Stimulated activated naive CD4-positive, alpha-beta T cell treated with Interleukin-2 at 50 U/mL for 16 hours (primary cell): ENCODE measurements at places on chromosomes 4 and X.

DNA sequence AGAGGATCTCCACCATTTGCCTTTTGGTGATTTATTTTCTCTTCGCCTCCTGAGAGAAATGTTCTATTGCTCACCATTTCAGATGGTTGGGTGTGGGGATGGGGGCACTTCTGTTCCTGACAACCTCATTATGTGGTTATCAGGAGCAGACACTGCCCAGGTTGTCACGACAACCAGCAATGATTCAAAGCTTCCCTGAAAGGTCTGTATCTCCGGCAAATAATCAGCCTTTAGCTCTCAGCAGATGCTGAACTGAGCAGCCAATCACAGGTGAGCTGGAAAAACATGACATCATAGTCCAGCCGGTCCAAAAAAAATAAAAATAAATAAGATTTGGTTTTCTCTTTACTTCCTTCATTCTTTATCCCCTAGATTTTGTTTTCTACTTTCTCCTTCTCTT is 5.5 kb upstream of the PAK3 start:
- DNase-seq, result no peak

DNA sequence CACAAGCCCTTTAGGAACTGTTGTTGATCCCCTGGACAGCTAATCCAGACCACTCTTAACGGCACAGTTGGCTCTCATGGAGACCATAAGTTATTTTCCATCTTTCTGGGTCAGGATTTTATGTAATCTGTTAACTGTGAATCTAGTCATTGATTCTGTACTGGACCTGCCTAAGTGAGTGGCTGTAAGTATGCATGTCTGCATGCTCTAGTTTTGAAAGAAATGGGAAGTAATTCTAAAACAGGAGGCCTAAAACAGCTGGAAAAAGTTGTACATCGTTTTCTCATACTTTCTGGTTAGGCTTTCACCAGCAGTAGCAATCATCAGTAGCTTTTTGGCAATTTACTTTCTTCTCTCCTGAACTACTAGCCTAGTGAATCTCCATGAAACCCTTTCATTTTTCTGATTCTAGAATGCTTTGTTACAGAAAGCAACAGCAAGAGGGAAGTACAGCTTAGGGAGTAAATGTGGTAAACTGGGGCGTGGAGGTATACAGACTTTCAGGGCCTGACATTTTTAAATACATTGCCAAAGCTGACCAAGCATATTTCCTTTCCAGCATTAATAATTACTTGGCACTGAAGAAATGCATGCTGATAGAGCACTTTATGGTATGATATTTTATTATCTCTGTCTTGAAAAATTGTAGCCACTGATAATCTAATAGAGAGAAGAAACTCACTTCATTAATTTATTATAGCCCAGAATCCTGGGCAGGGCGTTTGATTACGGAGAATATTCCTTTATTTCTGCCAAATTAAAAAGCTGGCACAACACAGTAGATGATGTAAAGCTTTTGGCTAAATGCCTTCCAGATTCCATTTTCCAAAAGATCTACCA is 202.7 kb downstream of the BANK1 start:
- DNase-seq, result no peak

- DNase-seq, result no peak
Measured at GRCh38 chr4:112213091-112213490, 18.5 kb upstream of the AP1AR start.

DNA sequence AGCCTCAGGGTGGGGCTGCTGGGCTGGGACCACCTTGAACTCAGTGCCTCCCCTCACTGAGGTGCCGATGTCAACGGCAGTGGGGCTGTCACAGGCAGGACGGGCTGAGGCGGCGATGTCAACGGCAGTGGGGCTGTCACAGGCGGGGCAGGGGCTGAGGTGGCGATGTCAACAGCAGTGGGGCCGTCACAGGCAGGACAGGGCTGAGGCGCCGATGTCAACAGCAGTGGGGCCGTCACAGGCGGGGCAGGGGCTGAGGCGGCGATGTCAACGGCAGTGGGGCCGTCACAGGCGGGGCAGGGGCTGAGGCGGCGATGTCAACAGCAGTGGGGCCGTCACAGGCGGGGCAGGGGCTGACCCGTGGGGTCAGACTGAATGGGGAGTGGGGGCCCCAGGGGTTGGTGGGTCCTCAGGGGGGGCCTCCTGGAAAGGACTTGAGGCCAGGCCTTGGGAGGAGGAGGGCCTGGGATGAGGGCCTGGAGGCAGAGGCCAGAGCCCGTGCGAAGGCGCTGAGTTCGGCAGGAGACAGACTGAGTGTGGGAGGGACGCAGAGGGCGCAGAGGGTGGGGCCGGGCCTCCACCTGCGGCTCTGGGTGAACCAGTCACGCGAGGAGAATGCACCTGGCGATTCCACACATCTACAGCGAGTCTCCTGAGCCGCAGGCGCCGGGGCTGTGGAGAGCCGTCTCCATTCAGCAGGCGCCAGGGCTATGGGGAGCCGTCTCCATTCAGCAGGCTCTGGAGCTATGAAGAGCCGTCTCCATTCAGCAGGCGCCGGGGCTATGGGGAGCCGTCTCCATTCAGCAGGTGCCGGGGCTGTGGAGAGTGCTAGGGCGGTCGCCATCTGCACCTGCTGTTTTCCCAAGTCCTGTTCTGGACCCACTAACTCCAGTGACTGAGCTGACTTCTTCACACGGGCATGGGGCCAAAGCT is 22.9 kb downstream of the ATP5ME start:
- no peak for DNase-seq

DNA sequence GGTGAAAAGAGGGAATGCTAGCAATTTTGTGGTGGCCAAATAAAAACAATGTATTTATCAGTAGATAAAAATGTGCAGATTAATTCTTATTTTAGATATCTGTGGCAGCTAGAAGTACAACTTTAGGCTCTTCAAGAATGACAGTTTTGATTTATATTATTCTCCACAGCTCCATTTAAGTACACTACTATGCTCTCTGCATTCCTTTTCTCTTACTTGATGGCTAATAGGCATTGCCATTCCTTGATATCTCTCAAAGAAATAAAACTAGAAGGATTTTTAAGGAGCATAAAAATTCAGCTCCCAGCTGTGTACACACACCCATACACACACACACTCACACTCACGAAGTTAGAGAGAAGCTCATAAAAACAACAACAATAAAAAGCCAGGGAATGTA is 59.4 kb upstream of the H2AZ1 start:
- no peak for DNase-seq

GRCh38 chr4:6366581-6366980 is 96.9 kb downstream of the WFS1 start:
- no peak for DNase-seq

GRCh38 chrX:51902510-51903050 is 9.2 kb downstream of the MAGED1 start:
- DNase-seq, result no peak

DNA sequence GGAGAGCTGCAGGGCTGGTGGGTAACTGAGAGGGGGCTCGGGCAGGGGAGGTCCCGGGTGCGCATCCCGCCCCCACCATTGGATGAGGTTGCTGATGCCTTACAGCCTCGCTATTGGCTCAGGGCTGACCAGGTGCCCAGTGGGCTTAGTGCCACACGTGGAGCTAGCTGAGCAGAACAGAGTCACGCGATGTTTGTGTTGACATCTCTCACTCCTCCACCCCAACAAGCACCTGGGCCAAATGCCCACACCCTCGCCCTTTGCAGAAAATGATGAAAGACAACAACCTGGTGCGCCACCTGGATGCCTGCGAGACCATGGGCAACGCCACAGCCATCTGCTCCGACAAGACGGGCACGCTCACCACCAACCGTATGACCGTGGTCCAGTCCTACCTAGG is 31.8 kb downstream of the ATP2B3 start:
- DNase-seq, result no peak

GRCh38 chrX:134891652-134892051 is 99.1 kb upstream of the SMIM10 start:
- no peak for DNase-seq

- DNase-seq, result no peak
Measured at GRCh38 chr4:81085291-81085690, 54.8 kb downstream of the BMP3 start.

GRCh38 chr4:158521484-158522088 is at the start of gene RXFP1:
Gene RXFP1, plus strand, starts transcription at chr4:158521882. Its CDS starts 95 bp downstream, at chr4:158521977.
- DNase-seq, result no peak

DNA sequence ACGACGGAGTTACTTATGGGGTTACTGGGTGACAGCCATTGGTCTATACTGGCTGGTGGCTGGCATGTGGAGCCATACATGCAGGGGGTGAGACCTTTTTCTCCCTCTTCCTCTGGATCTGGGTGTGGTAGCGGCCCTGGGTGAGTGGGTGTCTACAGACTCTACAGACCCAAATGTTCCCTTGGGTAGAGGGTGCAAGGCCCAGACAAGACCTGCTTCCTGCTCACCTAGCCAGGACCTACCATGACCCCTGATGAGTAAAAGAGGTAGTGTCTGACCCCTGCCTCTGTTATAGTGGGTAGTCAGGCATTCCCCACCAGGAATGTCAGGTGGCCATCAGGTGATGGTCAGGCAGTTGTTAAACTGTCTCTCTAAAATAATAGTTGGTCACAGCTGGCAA is 66.8 kb downstream of the SLC2A9 start:
- DNase-seq, result no peak

DNA sequence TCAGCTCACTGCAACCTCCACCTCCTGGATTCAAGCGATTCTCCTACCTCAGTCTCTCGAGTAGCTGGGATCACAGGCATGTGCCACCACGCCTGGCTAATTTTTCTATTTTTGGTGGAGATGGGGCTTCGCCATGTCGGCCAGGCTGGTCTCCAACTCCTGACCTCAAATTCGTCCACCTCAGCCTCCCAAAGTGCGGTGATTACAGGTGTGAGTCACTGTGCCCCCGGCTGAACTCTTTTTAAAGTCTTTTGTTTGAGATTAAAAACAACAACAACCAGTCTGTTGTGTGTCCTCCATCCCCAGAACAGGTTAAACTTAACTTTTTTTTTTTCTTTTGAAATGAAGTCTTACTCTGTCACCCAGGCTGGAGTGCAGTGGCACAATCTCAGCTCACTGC is 36.3 kb upstream of the RBPJ start:
- no peak for DNase-seq
